ENCODE measurements at places on chromosomes 12 and 14. TPM values are rescaled to one million over a fixed set of nuclear protein-coding genes. Genes with fewer than 3 reads are reported as not detected.

The SLCO1C1 gene
- total RNA-seq, result not detected

The SLC39A2 gene
- 0.14 TPM for total RNA-seq

The KDM5A gene
- total RNA-seq, result 54.1 TPM

The ARHGEF40 gene
- 17.5 TPM for total RNA-seq

The FOXG1 gene
- under 0.01 TPM for total RNA-seq

The ANKS1B gene
- 0.86 TPM for total RNA-seq

The PPP2R3C gene
- 37.9 TPM for total RNA-seq

The FGF23 gene
- total RNA-seq, result not detected

The SIRT4 gene
- total RNA-seq, result 0.86 TPM

The SETD3 gene
- total RNA-seq, result 66.7 TPM

The PAH gene
- total RNA-seq, result not detected

The ZNF410 gene
- total RNA-seq, result 86.3 TPM

The SOCS2 gene
- 21.4 TPM for total RNA-seq

The KERA gene
- total RNA-seq, result not detected

The HPD gene
- 0.22 TPM for total RNA-seq

The IL22 gene
- total RNA-seq, result not detected

The KLRC4 gene
- total RNA-seq, result not detected

The PAX9 gene
- total RNA-seq, result not detected

The PIANP gene
- not detected for total RNA-seq

The RPGRIP1 gene
- total RNA-seq, result 0.22 TPM

The IQSEC3 gene
- total RNA-seq, result not detected

The OR6C2 gene
- not detected for total RNA-seq

The STAC3 gene
- total RNA-seq, result 0.43 TPM

The SSPN gene
- total RNA-seq, result 2.2 TPM

The KCNH3 gene
- 0.29 TPM for total RNA-seq

The EIF2S3B gene
- total RNA-seq, result 2.8 TPM

The PMCH gene
- total RNA-seq, result not detected

The INHBC gene
- total RNA-seq, result not detected

The TAS2R20 gene
- 6.4 TPM for total RNA-seq

The PARPBP gene
- total RNA-seq, result 31.2 TPM

The GNPTAB gene
- 39.8 TPM for total RNA-seq

The SERPINA6 gene
- not detected for total RNA-seq

The IRAK3 gene
- 5.9 TPM for total RNA-seq

The NEK9 gene
- total RNA-seq, result 30.6 TPM

The EEA1 gene
- total RNA-seq, result 21.9 TPM

The FAR2 gene
- total RNA-seq, result 3.7 TPM

The SYNDIG1L gene
- total RNA-seq, result not detected

The GPR33 gene
- not detected for total RNA-seq

Measured in placental pericyte (primary cell).